Bone marrow (tissue), 2 donors: ENCODE measurements at places on chromosomes 16 and 17.
A peak's percentile ranks its signal among the peaks of the same experiment; 100 is the strongest.

DNA sequence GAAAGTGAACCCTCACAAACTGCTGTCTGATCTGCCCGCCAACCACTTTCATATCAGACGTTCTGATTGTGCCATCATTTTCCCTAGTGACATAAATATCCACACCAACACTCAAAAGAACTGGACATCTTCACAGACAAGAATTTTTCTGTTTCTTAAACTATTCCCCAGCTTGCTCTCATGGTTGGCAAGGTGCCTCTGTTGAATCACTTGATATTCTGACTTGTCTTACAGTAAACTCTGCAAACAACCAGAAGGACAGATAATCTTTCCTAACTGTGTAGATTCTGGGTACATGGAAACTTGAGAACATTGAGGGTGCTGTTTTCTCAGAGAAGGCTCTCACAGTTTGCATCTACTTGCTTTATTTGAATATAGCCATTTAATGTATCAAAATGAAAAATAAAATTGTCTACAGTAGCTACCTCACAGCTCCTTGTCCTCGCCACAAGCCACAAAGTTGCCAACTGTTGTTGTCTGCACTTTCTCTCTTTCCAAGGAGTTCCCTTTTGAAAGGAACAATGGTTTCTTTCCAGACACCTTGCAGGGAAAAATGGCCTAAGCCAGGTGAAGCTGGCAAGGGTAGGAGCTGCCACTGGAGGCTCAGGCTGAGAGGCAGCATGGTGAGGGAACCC is 46.0 kb upstream of the ADAMTS18 start:
- no peak for DNase-seq

GRCh38 chr17:6327007-6327406 is 107.9 kb downstream of the AIPL1 start:
- DNase-seq: no peak

GRCh38 chr16:86880316-86881117 is 302.2 kb downstream of the FOXL1 start:
- no peak for DNase-seq

GRCh38 chr16:71564335-71564967 is 12.4 kb downstream of the TAT start:
- DNase-seq: peak; percentile 27

DNA sequence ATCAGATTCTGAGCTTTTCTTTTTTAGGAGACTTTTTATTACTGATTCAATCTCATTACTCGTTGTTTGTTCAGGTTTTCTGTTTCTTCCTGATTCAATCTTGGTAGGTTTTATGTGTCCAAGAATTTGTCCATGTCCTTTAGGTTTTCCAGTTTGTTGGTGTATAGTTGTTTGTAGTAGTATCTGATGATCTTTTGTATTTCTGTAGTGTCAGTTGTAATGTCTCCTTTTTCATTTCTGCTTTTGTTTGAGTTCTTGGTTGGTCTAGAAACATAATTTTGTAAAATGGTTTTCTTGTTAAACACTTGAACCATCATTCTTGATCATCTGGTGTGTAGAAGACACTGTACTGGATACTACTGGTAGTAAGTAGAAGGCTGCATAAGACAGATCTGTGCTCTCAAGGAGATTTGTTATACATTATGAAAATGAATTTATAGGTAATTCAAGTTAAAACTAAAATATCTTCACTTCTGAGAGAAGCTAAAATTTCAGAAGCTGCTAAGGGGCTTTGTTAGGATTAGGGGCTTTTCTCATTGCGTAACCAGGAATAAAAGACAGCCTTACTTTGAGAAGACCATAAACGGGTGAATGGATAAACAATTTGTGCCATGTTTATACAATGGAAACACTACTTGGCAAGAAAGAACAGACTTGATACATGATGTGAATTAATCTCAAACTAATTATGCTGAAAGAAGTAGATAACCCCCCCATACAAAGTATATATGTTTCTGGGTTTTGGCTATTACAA is 44.0 kb downstream of the NSRP1 start:
- DNase-seq: no peak

DNA sequence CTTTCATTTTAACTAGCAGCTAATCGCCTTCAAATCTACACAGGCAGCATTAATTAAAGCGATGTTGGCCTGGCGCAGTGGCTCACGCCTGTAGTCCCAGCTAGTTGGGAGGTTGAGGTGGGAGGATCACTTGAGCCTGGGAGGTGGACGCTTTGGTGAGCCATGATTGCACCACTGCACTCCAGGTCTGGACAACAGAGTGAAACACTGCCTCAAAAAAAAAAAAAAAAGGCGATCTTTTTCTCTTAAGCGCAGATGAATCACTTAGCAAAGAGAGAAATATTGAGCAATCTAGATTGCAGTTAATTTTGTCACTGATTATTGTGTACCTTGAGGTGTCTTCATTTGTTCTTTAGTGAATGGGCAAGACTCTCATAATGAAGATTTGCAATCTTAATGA is 12.4 kb downstream of the SNTB2 start:
- no peak for DNase-seq

GRCh38 chr17:7080456-7081041 is 498 bp upstream of the CLEC10A start:
- DNase-seq: no peak

DNA sequence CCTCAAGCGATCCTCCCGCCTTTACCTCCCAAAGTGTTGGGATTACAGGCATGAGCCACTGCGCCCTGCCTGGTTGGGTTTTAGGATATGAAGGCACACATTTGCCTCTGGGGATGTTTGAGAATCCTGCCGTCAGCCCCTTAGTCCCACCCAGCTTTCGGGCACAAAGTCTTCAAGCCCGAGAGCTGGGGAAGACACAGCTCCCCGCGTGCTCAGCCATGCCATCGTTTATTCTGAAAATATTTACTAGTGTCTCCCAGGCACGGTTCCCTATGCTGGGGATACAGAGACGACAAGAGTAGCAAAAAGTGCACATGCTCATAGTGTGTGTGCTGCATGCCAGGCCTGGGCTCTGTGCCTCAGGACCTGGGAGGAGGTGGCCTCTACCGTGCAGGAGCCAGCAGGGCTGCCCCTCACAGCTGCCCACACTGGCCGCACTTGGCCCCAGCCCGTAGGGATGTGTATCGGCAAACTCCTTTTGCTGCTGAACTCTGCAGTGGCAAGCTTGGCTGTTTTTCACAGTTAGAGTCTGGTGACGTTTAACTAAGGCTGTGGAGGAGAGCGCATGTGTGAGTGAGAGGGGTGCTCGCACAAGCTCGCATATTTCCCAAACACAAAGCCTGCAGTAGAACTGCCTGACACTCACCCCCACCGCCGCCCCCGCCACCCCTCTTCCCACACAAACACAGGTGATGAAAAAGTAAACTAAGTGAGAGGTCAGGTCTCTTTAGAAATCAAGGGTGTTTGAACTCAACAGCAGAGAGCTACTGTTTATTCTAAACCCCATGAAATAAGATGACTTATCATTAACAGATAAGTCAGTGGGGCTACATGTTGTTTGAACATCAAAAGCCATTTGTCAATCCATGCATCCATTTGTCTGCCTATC is 266.4 kb downstream of the MRTFB start:
- DNase-seq: no peak

DNA sequence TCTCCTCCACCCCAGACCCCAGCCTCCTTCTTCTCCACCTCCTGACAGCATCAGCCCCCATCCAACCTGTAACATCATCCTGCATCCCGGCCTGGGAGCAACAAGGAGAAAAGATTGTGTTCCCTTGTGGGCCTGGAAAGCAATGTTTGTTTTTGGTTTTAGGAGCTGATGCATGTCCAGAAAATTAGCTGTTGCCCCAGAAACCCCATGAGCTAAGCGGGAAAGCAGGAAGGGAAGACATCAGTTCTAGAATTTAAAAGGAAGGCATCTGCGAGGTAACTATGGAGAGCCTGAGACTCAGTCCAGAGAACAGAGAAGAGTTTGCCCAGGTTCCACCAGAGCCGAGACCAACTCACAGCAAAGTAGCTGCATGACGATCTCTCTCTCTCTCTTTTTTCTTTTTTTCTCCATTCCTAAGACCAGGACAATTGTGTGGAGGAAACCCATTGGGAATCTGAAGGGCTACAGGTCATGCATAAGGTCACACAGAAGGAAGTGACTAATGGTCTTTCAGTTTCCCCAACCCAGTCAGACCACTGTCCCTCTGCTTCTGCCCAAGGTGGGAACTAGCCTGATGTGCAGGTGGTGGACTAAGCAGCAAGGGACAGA is 124.4 kb downstream of the SLC39A11 start:
- DNase-seq: no peak

GRCh38 chr16:23694265-23694643 is 15.6 kb downstream of the PLK1 start:
- DNase-seq: no peak
